ENCODE measurements at places on chromosomes 3 and 15. TPM values are rescaled to one million over a fixed set of nuclear protein-coding genes. Genes with fewer than 3 reads are reported as not detected.

The IQCB1 gene
- 28.3 TPM for total RNA-seq

The NMD3 gene
- total RNA-seq = 120 TPM

The LYZL4 gene
- not detected for total RNA-seq

The MLF1 gene
- total RNA-seq = 7.9 TPM

The BTBD1 gene
- 107 TPM for total RNA-seq

The WDR72 gene
- not detected for total RNA-seq

The MESP2 gene
- 0.15 TPM for total RNA-seq

The ZNF860 gene
- 0.61 TPM for total RNA-seq

The UCN2 gene
- total RNA-seq = not detected

The CAMKV gene
- total RNA-seq = not detected

The SLC12A8 gene
- 0.65 TPM for total RNA-seq

The USP4 gene
- 15.9 TPM for total RNA-seq

The ANKUB1 gene
- 0.32 TPM for total RNA-seq

The CLDND1 gene
- 176 TPM for total RNA-seq

The NDUFB4 gene
- 32.2 TPM for total RNA-seq

The FGF12 gene
- 0.15 TPM for total RNA-seq

The NRG4 gene
- total RNA-seq = not detected

The ACOX2 gene
- total RNA-seq = 1.7 TPM

The IGSF10 gene
- under 0.01 TPM for total RNA-seq

The JAGN1 gene
- 43.2 TPM for total RNA-seq

The TRAIP gene
- 5.2 TPM for total RNA-seq

The WDR53 gene
- 7.5 TPM for total RNA-seq

The MOBP gene
- total RNA-seq = not detected

The FAH gene
- 14.3 TPM for total RNA-seq

The SCAANT1 gene
- not detected for total RNA-seq

The ARRDC4 gene
- total RNA-seq = 1.6 TPM

The ROBO1 gene
- 11.4 TPM for total RNA-seq

The LMAN1L gene
- total RNA-seq = not detected

The SERPINI2 gene
- not detected for total RNA-seq

The SLC9C1 gene
- total RNA-seq = not detected
